DND-41 (cell line): ENCODE measurements at places on chromosomes 7 and 10.
A peak's percentile ranks its signal among the peaks of the same experiment; 100 is the strongest.

DNA sequence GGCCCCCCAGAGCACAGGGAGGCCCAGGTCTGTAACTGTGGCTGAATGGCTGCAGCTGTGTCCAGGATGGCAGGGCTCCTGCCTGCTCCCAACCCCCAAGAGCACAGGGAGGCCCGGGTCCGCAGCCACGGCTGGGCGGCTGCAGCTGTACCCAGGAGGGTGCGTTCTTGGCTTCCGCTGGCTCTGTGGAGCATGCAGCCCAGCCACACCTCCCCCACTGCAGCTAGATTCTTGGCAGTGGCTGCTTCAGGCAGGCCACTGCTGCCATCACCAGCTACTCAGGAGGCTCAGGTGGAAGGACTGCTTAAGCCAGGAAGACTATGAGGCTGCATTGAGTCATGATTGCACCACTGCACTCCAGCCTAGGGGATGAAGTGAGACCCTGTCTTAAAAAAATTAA, 27.9 kb downstream of the C7orf25 start:
- no peak overlapping the region for H3K27ac ChIP-seq
- H3K4me1 ChIP-seq: no peaks in the 10 kb centered on the region
- H3K36me3 ChIP-seq: no peaks in the 10 kb centered on the region
- peaks cover 3% of the 10 kb centered on the region for H3K27me3 ChIP-seq
- DNase-seq: no peak

GRCh38 chr7:66202441-66202840, 2.7 kb upstream of the TPST1 start:
- no peak for DNase-seq
- H3K36me3 ChIP-seq: no peaks in the 10 kb centered on the region
- H3K4me3 ChIP-seq: no peak overlapping the region
- no peaks in the 10 kb centered on the region for H3K4me1 ChIP-seq

DNA sequence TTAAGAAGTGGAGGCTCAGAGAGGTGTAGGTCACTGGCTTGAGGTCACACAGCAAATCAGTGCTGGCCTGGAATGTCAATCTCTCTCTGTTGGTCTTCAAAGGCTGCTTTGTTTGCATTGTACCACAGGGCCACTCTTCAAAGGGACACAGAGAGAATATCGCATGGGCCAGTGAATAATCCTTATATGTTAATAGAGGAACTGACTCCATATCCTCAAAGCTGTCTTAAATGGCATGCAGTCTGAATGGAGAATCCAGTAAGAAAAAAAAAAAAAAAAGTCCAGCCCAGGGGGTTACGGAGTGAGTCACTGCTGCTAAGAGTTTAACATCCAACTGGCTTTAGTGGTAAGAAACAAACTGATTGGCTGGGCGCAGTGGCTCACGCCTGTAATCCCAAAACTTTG, 54.1 kb downstream of the NRAP start:
- H3K27ac ChIP-seq: no peak overlapping the region
- H3K4me1 ChIP-seq: no peaks in the 10 kb centered on the region
- H3K27me3 ChIP-seq: peaks cover 1% of the 10 kb centered on the region
- H3K4me3 ChIP-seq: no peak overlapping the region
- DNase-seq: no peak

DNA sequence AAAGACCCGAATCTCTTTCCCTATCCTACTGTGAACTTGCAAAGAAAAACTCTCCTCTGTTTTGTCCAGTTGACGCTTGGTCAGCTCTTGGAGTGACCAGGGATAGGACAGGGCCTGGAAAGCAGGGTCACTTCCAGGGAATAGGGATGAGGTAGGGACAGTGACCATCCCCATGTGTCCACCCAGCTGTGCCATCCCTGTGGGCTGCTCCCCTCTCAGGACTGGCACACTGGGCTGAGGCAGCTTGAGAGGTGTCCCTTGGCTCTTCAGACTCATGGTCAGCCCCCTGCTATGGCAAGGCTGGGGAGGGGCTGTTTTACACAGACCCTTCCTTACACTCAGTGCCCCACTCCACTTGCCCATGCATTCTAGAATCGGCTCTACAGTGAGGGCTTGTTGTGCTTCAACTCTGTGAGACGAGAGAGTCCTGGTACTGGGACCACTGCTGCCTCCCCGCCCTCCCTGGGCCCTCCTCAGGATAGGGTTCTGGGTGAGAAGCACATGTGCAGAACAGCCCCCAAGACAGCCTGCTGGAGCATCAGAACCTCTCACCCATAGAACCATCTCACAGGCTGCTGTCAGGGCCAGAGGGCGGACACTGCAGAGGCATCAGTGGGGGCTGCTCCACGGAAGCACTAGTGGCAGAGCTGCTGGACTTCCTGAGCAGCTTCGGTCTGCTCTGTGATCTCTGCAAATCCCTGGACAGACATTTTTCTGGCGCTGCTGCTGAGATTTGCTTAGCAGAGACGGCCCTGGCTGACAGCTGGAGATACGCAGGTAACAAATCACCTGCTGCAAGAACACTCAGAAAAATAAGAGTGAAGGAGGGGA, 202.8 kb upstream of the CXCL12 start:
- no peak overlapping the region for H3K27ac ChIP-seq
- no peak for DNase-seq
- H3K36me3 ChIP-seq: no peaks in the 10 kb centered on the region
- H3K4me3 ChIP-seq: no peak overlapping the region

GRCh38 chr10:126634911-126635310, 35.6 kb downstream of the C10orf90 start:
- H3K4me1 ChIP-seq: no peaks in the 10 kb centered on the region
- no peak overlapping the region for H3K4me3 ChIP-seq
- no peak for DNase-seq
- H3K27me3 ChIP-seq: no peaks in the 10 kb centered on the region
- H3K36me3 ChIP-seq: no peaks in the 10 kb centered on the region
- H3K27ac ChIP-seq: no peak overlapping the region

- peaks cover 4% of the 10 kb centered on the region for H3K27me3 ChIP-seq
- no peak overlapping the region for H3K27ac ChIP-seq
- H3K4me1 ChIP-seq: no peaks in the 10 kb centered on the region
- no peak for DNase-seq
- no peaks in the 10 kb centered on the region for H3K36me3 ChIP-seq
Measured at GRCh38 chr7:103680161-103681144, 234.4 kb upstream of the SLC26A5 start.

DNA sequence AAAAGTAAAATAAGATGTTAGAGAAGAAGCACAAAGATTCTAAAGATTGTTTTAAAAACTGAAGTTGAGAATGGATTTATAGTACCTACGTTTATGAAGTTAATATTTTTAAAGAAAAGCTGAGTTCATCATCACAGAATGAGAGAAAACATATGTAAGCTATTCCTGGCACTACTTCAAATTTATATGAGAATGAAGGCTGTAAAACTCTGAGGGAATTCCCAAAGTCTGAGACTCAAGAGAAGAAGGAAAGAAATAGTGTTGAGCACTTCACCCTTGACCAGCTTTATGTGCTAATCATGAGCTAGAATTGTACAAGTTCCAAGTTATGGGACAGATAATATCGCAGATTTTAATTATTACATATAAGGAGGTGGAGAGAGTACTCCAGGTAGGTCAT, 323.7 kb upstream of the GNAI1 start:
- no peak overlapping the region for H3K4me3 ChIP-seq
- H3K4me1 ChIP-seq: no peaks in the 10 kb centered on the region
- H3K27ac ChIP-seq: no peak overlapping the region
- no peak for DNase-seq
- no peaks in the 10 kb centered on the region for H3K36me3 ChIP-seq

DNA sequence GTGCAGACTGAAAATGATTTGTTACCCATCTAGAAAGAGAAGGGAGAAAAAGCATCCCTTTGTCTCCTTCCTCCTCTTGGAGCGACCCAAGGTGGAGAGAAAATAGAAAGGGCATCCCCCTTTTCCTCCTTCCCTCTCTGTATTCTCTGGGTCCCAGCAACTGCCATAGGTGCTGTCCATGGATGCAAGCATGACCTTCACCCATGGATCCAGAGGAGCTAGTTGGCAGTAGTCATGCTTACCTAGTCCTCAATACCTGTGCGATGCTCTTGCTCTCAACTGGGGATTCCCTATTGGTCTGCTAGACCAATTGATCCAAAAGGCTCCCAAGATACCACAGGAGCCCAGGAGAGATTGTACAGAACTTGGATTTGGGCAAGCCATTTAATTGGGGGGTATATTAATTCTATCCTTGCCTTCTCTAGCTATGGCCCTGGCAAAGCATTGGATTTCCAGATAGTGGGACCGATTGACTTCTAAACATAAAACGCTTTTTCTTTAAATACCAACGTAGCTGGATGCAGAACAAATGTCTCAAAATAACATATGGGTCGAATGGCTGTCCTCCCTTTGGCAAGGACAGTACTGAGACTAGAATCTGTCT, 547.8 kb upstream of the IGFBP3 start:
- no peak overlapping the region for H3K4me3 ChIP-seq
- no peaks in the 10 kb centered on the region for H3K36me3 ChIP-seq
- no peaks in the 10 kb centered on the region for H3K4me1 ChIP-seq
- no peaks in the 10 kb centered on the region for H3K27me3 ChIP-seq

- H3K4me1 ChIP-seq: peaks cover 34% of the 10 kb centered on the region
- no peak overlapping the region for H3K27ac ChIP-seq
- H3K36me3 ChIP-seq: no peaks in the 10 kb centered on the region
- no peak overlapping the region for H3K4me3 ChIP-seq
- DNase-seq: peak; percentile 29
Measured at GRCh38 chr7:24576171-24577025, 3.1 kb downstream of the PALS2 start.

- no peak overlapping the region for H3K27ac ChIP-seq
- DNase-seq: no peak
- H3K4me1 ChIP-seq: no peaks in the 10 kb centered on the region
- no peaks in the 10 kb centered on the region for H3K36me3 ChIP-seq
Measured at GRCh38 chr7:86969865-86970264, 89.6 kb downstream of the ELAPOR2 start.

DNA sequence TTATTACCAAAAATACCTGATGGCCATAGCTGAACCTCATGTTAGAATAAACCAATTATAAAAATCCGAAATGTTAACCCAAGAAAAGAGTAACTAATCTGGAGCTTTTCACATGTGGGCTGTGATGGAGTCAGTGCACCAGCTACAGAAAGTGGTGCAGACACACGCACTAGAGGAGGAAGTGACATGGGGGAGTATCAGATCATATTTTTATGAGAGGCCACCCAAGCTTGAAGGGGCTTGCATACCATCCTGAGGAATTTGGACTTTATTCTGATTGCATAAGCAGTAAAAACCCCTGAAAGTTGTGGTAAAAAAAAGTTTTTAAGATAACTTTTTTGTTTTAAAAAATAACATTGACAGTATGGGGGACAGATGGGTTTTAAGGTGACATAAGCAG, 1148.5 kb upstream of the CELF2 start:
- no peak for DNase-seq
- no peaks in the 10 kb centered on the region for H3K36me3 ChIP-seq
- H3K27ac ChIP-seq: no peak overlapping the region
- no peaks in the 10 kb centered on the region for H3K4me1 ChIP-seq
- H3K4me3 ChIP-seq: no peak overlapping the region
- no peaks in the 10 kb centered on the region for H3K27me3 ChIP-seq

DNA sequence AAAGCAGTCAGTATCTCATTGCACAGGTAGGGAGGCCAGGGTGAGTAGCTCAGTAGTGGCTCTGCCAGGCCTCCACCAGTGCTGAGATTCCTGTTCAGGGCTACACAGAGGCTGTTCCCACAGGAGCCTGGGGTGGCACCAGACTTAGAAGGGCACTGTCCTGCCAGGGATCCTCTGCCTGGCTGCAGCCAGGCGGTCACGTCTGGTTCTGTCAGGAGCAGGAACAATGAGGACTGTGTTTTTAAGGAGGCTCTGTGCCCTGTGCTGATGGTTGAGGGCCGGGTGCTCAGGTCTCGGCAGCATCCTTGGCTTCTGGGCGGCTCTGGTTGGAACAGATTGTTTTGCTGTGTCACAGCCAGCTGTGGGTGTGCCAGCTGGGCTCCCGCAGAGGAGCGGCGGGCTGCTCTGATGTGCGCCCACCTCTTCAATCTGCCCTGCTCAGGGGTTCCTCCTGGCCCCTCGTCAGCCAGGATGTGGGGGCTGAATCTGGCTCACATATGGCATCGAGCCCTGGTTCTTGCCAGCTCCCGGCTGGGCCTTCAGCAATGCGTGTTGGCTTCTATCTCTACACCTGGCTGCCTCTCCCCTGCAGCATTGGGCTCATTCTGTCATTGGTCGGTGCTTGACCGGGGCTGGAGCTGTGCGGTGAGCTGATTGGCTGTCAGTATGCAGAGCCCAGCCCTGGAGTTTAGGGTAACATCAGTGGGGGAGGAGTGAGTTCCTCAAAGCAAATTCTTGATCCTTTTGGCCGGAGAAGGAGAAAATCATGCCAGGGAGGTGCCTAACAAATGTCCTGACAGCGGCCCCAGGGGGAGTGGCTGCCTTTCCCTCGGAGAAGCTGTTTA, 41.2 kb downstream of the TACR2 start:
- H3K4me1 ChIP-seq: no peaks in the 10 kb centered on the region
- no peaks in the 10 kb centered on the region for H3K27me3 ChIP-seq
- peaks cover 70% of the 10 kb centered on the region for H3K36me3 ChIP-seq
- no peak for DNase-seq

DNA sequence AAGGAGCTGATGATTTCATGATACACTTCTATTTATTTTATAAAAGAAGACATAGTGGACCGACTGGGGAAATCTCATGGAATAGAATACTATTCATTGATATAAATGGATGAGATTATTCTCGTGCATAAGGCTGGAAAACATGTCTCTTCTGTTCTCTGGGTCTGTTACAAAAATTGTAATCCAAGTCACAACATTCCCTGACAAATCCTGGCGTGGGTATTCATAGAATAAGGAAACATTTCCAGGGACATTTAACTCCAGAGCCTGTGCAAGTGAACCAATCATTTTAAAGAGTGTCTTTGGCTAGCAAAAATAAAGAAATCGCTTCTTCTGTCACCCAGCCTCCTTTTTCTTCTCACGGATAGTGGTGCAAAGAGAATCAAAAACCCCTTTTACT, 1148.5 kb upstream of the AUTS2 start:
- H3K4me1 ChIP-seq: no peaks in the 10 kb centered on the region
- no peak overlapping the region for H3K4me3 ChIP-seq
- no peak for DNase-seq
- H3K27me3 ChIP-seq: no peaks in the 10 kb centered on the region

- H3K36me3 ChIP-seq: peaks cover 15% of the 10 kb centered on the region; the same call in 1 of the 2 replicates
- DNase-seq: no peak
- peak overlapping the region; percentile 70; the same call in 1 of the 2 replicates for H3K4me3 ChIP-seq
- peak overlapping the region; percentile 56 for H3K27ac ChIP-seq
- peaks cover 39% of the 10 kb centered on the region for H3K4me1 ChIP-seq
- H3K27me3 ChIP-seq: no peaks in the 10 kb centered on the region
Measured at GRCh38 chr10:6145166-6145987, 56.5 kb downstream of the RBM17 start.
